ENCODE measurements at places on chromosomes 4 and X. TPM values are rescaled to one million over a fixed set of nuclear protein-coding genes. Genes with fewer than 3 reads are reported as not detected.
A peak's percentile ranks its signal among the peaks of the same experiment; 100 is the strongest.

DNA sequence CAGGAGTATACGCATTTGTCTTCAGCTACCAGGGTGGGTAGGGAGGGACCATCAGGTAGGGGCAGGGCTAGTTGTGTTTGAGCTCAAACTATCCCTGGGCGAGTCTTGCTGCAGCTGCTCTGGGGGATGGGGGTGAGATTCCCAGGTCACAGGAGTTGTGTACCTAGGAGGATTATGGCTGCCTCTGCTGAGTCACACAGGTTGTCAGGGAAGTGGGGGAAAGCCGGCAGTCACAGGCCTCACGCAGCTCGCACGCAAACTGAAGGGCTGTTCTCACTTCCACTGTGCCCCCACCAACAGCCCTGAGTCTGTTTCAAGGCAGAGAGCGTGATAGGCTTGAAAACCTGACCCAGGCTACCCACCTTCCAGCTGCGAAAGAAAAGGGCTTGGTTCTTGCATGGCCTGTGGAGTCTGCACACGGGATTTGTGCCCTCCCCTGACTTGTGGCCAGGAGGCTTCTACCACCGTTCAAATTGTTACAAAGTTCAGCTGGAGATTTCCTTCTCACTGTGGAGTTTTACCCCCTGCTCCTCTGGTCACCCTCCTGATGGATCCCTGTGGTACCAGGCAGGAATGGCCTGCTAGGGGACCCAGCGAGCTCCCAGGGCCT is 63.8 kb downstream of the ARFIP1 start:
- no peak for DNase-seq

GRCh38 chr4:30264465-30264864 is 455.7 kb upstream of the PCDH7 start:
- no peak for DNase-seq

GRCh38 chrX:37825215-37825842 is 22.0 kb downstream of the DYNLT3 start:
- DNase-seq = peak; percentile 27

GRCh38 chr4:91567594-91567993 is 736.2 kb upstream of the GRID2 start:
- no peak for DNase-seq

DNA sequence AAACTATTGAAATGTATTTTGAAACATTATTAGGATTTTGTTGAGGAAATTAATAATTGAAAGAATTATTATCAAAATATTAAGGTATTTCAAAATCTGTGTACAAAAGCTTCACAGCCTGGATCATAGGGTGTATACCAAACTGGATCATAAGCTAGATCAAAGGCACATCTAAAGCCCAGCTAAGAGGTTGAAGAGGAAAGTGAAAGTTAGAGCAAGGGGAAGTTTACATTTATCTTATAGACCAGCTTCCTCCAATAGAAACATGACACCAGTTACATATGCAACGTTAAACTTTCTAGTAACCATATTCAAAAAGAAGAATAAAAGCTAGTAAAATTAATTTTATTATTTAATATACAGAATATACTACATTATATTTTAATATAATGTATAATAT is 227.2 kb upstream of the BMP3 start:
- no peak for DNase-seq

DNA sequence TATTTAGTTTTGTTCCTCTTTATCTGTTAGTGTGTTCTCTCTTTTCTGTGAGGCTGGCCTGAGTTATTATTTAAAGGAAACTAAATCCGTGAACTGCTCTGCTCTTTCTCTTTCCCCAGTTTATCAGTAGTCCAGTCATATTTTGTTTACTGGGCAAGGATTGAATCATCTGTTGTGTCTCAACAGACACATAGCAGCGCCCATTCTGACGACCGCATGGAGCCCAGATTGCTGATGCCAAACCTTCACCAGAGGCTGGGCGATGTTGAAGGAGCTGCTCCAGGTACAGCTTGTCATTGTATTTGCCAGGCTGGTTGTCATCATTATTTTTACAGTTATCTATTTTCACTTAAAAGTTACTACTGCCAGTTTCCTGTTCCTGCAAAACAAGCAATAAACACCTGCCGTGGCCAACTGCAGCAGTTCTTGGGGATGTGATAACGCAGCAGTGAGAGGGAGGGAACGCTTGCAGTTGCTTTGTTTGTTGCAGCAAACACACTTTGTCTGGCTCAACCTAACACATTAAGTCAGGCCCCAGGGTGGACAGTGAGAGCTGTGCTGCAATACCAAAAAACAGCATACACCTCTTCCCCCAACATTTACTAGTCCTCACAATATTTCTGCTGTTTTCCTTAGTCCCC is 10.1 kb downstream of the REELD1 start:
- DNase-seq = peak; percentile 53

- DNase-seq = no peak
These were observed 118.7 kb upstream of the PRPS2 start for GRCh38 chrX:12672367-12673106.

GRCh38 chr4:71269233-71269632 is 69.6 kb upstream of the SLC4A4 start:
- no peak for DNase-seq

DNA sequence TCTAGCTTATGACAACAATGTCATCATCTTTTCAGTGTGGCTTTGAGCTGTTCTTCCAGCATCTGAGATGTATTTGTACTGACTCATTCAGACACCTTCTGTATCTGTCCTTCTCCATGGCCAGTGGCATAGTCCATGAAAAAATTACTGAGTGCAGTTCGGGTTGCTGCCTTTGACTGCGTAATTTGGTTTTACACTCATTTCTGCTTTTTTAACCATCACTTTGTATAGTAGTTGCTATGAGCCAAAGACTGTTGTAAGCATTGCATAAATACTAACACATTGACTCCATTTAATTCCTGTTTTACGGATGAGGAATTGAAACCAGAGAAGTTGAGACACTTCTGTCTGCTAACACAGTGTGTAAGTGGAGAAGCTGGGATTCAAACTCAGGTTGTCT is 190.7 kb upstream of the MID1 start:
- no peak for DNase-seq

DNA sequence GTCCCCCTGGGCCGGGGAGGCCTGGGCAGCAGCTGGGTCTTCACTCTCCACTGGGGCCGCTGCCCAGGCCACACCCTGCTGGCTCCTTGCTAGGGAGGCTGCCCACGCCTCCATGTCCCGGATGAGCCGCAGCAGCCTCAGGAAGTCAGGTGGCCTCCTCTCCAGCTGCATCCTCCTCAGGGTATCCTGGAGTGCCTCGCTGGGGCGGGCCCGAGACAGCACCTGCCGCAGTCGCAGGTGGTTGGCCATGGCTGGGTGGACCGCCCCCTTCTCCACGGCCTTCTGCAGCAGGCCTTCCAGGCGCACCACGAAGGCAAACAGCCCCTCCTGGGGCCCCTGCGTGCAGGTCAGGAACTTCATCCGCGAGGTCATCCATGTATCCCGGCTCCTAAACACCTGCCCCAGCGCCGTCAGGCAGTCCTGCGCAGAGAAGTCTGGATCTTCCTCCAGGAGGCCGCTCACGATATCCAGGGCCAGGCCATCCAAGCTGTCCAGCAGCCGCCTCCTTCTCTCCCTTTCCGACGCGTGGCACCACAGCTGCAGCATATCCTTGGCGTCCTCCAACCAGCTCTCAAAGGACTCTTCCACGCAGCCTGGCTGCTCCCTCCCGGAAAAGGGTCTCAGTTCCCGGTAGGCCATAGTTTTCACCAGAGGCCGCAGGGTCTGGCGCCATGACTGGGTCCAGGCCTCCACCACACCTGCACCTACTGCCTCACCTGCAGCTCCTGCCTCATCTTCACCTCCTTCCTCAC is 2.1 kb downstream of the PNMA6F start:
- DNase-seq = no peak

DNA sequence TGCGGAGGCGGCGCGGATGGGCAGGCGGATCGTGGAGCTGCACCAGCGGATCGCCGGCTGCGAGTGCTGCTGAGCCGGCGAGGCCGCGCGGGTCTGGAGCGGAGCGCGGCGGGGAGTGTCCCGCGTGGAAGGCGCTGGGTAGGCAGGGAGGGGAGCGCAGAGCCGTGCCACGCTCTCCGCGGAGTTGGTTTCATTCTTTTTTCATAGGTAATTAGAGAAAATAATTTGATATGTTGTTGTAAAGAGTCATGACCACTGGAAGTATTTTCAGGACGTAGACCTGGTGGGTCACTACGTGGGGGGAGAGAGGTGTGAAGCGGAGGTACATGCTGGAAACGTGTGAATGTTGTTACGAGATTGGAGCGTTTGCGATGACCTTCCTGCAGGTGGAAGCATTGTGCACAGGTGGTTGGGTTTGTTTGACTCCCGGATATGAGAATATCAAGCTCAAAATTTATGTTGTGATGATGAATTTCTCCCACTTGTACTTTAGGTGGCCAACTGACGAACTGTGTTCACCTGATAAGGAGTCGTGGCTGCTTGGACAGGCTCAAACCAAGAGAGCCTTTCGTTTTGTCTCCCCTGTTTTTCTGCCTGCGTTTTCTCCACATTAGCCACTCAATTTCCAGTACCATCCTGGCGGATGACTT is 19.1 kb upstream of the S100P start:
- DNase-seq = peak; percentile 36

GRCh38 chr4:155569960-155570515 is 96.6 kb upstream of the GUCY1A1 start:
- DNase-seq = no peak

GRCh38 chr4:111666826-111667360 is 478.4 kb upstream of the FAM241A start:
- DNase-seq = no peak

GRCh38 chrX:43493756-43494155 is 162.3 kb upstream of the MAOA start:
- DNase-seq = no peak

GRCh38 chrX:265502-265901 is 15.7 kb upstream of the PLCXD1 start:
- no peak for DNase-seq

- DNase-seq = no peak
These were observed 243.9 kb upstream of the FAT4 start for GRCh38 chr4:125070861-125071260.

- DNase-seq = no peak
These were observed 143.6 kb upstream of the ZCCHC13 start for GRCh38 chrX:74160358-74160757.

GRCh38 chrX:115535421-115535820 is 25.6 kb upstream of the PLS3 start:
- no peak for DNase-seq

DNA sequence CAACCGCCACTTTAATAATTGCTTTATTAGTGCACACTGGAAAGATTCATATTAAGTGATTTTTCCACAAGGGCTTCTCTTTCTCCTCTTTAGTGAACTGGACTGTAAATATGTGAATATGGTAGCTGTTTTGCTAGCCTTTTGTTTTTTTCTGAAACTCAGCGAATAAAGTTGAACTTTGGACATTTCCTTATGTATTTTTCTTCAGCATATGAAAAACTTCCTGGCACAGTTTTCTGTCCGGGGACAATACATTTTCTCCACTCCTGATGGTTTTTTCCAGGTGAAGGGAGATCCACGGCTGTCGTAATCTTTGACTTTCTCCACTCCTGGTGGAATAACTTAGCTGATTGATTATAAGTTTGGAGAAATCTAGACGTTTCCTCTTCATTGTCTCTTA is 457.4 kb upstream of the FAT1 start:
- no peak for DNase-seq

DNA sequence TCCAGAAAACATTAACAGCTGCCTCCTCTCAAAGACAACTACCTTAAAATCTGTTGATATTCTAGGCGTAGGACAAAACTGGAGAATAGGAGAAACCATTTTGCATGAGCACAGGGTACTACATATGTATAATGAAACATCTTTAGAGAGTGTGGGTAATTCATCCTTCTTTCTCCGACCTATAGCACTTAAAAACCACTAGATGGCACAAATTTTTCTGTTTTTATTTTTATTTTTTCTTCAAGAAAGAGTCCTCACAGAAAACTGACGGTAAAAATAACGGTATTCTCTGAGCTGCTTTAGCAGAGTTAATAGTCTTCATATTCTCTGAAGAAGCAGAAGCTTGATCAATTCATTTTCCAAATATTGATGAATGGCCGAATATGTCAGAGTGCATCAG is 14.6 kb downstream of the SMIM31 start:
- DNase-seq = no peak

DNA sequence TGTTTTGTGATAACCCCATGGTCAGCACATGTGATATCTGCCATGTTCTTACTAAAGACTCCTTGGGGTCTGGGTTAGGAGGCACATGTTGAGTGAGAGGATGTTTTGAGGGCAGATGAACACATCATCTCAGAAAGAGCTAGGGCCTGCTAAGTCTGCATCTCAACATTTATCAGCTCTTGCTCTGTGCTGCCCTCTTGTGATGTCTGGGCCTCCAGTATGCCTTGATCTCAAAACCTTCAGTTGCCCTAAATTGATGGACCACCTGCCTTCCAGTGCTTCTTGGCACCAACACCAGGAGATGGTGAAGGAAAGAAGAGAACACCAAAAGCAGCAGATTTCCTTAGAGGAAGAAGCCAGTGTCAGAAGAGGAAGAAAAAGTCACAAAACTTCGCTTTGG is 22.5 kb downstream of the MID1 start:
- DNase-seq = no peak

DNA sequence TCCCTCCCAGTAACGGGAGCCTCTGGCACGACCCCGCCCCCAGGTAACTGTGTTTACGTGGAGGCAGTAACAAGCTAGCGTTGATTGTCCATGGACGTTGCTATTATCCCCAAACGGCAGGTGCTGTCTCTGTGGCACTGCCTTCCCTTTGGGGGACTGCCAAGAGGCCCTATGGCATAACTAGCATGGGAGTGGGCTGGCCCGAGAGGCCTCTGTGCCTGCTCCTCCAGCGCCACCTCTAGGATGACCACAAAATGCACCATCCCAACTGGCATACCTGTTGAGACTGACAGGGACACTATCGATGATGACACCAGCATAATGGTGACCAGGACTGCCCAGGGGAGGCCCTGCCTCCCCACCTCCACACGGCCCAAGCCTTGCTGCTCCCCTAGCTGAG is 1.5 kb downstream of the SRPK3 start:
- no peak for DNase-seq

GRCh38 chr4:31787701-31788100 is 1067.5 kb downstream of the PCDH7 start:
- no peak for DNase-seq

Gene RPS6KA3
- total RNA-seq = 56.3 TPM

Gene TMEM154
- 11.3 TPM for total RNA-seq

Gene AR
- total RNA-seq = 2.6 TPM

Gene C4orf50
- 1.4 TPM for total RNA-seq

Gene SSX4B
- total RNA-seq = not detected

Gene HAND2
- total RNA-seq = 116 TPM

Gene CFAP299
- total RNA-seq = 0.96 TPM

Gene FMR1NB
- not detected for total RNA-seq

Gene SLC6A14
- 0.48 TPM for total RNA-seq

Gene CT83
- not detected for total RNA-seq

Gene PORCN
- total RNA-seq = 1.7 TPM

Gene LRP2BP
- total RNA-seq = 6.5 TPM
